GM12864 (cell line): ENCODE measurements at places on chromosomes 7 and 10.

- no peak for DNase-seq
Observed at GRCh38 chr10:113063043-113063967, 113.3 kb downstream of the TCF7L2 start.

DNA sequence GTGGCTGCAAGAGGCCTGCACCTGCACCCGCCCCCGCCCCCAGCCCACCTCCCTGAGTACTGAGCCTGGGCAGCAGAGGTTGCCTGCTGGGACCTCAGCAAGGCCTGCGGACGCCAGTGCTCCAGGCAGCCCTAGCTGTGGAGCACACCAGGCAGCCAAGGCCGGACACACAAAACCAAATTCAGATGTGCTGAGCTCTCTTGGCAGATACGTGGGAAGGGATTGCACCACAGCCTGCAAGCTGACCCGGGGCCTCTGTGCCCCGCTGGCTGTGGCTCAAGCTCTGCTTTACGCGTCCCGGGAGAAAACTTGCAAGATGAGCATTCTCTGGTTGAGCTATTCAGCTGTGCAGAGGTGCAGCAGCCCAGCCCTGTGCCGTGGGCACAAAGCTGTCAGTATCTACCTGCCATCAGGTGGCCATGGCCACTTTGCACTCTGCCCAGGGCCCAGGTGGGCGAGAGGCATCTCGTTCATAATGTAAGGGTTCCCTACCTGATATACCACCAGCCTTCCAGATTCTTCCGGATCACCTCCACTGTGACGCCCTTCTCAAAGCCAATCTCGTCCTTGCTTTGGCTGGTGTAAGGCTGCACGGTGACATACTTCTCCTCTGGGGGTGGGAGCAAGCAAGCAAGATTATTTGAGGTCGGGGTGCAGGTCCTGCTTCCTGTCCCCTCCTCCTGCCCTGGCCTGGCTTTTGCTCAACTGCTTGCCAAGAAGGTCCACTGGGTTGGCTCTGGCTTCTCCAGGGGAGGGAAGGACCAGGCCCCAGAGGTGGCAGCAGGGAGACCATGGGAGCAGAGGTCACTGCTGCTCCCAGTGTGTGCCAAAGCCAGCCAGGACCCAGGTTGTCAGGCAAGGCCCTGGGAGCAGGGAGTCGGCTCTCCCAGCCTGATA lies 123.4 kb downstream of the NEURL1 start:
- DNase-seq: no peak

DNA sequence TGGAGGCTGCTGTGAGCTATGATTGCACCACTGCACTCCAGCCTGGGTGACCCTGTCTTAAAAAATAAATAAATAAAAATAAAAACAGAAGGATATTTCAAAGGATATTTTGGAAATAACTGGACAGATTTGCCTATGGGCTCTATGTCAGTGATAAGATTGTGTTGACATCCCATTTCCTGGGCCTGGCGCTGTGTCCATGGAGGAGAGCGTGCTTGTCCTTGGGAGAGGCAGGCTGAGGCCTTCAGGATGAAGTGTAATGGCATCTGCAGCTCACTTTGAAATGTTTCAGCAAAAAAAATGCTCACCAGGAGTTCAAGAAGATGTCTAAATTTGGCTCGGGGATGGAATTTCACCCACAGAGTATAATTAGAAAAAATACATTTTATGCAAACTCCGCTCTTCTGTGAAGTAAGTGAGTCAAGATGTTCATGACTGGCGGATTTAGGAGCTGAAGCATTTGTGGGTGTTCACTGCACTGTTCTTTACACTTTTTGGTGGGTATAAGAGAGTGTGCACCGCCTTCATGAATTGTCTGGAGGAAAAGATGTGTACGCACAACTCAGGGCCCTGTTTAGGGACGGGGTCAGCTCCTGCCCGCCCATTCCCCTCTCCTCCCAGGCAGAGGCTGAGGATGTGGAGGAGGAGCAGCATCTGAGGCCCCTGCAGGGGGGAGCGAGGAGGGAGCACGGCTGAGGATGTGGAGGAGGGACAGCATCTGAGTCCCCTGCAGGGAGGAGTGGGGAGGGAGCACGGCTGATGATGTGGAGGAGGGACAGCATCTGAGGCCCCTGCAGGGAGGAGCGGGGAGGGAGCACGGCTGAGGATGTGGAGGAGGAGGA lies 18.5 kb upstream of the FOXL3 start:
- DNase-seq: no peak

DNA sequence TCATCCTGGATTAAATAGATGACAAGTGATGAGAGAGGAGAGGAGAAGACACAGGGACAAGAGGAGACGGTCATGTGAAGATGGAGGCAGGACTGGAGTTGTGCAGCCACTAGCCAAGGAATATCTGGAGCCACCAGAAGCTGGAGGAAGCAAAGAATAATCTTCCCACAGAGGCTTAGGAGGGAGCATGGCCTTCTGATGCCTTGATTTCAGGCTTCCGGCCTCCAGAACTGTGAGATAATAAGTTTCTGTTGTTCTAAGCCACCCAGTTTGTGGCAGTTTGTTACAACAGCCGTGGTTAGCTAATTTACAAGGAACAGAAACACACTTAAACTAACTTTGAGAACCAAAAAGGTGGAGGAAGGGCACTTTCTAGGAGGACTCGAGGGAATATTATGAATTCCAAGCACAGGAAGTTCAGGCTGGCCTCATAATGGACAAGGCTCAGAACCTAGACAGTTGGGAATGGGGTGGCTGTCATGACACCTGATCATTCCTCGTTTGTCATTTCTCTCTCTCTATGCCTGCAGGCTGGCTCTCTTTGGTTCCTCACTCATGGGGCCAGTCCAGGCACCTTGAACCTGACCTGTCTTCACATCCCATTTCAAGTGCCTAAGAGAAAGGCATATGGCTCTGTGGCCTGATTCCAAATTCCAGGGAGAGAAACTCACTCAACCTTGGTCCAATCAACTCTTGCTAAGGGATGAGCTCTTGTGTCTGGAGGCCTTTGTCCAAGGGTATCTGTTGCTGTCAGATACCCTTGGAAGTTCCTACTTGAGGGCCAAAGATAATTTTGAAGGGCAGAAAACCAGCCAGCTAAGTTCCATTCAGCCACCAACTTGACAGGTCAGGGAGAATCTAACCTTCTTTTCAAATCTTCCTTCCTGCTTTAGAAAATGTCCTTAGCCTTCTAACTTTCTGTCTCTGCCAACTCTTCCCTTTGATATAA lies 33.5 kb upstream of the PDZD8 start:
- DNase-seq: no peak

- no peak for DNase-seq
Observed at GRCh38 chr7:135335628-135336139, 102.0 kb downstream of the STRA8 start.

GRCh38 chr10:28906415-28906814 lies 229.1 kb downstream of the BAMBI start:
- no peak for DNase-seq
